ENCODE measurements at places on chromosomes 5 and 9.

DNA sequence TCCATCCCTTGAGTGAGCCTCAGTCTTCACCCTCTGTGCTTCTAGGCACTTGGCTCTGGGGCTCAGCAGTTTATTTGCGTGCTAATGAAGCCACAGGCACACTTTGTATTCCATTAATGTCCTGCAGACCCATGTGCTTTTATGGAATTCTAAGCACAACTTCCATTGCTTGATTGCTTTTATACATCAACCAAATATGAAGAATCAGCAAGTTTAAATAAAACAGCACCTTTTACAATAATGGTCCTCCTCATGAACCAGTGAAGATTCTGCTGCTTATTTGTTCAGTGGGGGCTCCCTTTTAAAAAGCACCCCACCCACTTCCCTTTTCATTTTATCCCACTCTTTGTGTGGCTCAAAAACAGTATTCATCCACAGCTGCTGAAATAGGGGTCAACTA is 60.2 kb downstream of the DCP2 start:
- no peak for DNase-seq

DNA sequence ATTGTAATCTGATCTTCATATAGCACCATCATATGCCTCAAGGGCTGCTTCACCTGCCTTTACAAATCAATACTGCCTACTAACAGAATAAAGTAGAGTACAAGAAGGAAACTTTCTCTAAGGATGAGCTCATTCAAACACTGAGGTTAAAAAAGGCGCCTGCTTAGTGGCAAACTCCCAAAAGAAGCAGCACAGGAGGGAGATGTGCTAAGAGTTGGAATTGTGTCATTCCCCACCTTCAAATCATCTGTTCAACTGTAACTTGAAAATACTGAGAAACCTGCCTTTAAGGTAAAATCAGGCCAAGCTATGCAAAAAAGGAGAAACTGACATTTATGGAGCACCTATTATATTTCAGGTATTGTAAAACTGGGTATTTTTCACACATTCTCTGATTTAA is 560.6 kb downstream of the PTPRD start:
- no peak for DNase-seq

DNA sequence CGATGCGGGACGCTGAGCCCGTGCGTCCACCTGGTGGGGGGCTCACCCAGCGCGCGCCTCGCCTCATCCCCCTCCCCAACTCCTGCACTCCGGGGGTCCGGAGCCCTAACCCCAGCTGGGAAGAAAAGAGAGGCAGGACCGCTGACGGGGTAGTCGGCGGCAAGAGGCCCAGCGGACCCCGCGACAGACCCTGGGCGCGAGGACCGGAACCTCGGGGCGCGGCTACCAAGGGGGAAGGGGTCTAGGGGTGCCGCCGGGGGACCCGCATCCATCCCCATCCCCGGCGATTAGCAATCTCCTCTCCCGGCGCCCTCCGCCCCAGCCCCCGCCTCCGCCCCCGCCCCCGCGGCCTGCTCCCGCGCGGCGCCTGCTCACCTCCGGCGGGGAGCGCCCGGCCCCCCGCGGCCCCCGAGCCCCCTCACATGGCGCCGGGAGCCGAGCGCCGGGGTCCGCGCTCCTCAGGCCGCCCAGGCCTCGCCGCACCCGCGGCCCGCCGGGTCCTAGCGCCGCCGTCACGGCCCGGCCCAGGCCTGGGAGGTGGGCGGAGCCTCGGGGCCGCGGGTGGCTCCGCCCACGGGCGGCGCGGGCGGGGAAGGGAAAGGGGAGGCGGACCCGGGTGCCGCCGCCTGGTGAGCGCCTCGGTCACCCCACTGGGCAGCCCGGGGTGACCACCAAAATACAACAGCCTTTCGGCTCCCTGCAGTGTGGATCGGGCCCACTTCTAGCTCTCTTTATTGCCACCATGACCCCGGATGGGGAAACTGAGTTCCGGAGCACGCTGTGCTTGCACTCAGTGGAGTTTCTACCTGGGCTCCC is at the start of gene ST6GALNAC6:
Gene ST6GALNAC6 (minus strand): TSS at position 476 of the 816 bp plus-strand sequence. CDS start 1,622 bp downstream, outside the sequence.
- peak; percentile 95 for DNase-seq

DNA sequence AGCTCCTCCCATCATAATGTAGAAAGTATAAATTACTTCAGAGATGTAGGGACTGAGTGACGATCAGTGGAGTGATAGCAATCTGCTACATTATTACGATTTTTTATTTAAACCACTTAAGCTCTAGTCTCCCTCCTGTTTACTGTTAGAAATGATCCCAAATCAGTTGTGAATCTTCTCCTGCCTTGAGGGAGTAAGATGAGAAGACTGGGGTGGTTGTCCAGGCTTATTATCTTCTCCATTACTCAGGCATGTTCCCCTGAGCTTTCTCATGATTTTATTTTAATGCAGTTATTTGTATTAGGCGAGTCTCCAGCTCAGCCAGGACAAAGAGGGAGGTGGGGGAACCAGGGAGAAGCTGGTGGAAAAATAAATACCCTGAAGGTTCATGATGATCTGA is 48.2 kb upstream of the CTNNA1 start:
- DNase-seq: no peak

DNA sequence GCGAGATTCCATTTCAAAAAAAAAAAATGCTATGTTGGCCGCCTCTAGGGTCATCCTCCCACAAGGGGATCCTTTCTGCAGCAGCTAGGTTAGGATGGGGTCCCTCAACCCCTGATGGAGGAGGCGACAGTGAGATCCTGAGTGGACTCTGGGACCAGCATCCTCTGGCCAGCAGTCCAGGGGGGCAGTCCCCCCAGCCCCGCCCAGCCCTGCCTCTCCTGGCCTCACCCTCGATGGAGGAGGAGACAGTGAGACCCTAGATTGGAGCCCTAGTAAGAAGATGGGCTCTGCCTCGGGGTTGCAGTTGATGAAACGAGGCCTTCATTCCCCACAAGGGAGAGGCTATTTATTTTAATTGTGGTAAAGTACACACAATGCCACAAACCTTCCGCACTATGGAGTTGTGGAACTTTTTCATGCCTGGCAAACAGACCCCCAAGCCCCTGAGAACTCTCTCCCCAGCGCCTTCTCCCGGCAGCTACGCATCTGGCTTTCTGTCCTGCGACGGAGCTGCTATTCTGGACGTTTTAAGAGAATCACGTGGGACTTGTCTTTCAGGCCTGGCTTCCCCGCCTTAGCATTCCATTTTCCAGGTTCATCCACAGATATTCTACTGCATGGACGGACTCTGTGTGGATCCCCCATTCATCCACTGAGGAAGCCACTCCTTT is 15.8 kb downstream of the VAV2 start:
- no peak for DNase-seq

GRCh38 chr5:23627976-23628375 is 120.6 kb downstream of the PRDM9 start:
- no peak for DNase-seq
